ENCODE measurements at places on chromosomes 2 and 18.

DNA sequence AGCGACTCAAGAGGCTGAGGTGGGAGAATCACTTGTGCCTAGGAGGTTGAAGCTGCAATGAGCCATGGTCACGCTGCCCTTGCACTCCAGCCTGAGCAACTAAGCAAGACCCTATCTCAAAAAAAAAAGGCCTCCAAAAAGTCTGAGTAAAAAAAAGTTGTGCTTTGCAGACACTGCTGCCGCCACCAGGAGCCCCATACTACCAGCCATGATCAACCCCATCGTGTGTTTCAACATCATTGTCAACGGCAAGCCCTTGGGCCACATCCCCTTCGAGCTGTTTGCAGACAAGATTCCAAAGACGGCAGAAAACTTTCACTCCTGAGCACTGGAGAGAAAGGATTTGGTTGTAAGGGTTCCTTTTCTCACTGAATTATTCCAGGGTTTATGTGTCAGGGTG lies 137.1 kb downstream of the INO80D start:
- no peak for DNase-seq

GRCh38 chr2:7022492-7023385 lies 105.5 kb downstream of the RNF144A start:
- no peak for DNase-seq

DNA sequence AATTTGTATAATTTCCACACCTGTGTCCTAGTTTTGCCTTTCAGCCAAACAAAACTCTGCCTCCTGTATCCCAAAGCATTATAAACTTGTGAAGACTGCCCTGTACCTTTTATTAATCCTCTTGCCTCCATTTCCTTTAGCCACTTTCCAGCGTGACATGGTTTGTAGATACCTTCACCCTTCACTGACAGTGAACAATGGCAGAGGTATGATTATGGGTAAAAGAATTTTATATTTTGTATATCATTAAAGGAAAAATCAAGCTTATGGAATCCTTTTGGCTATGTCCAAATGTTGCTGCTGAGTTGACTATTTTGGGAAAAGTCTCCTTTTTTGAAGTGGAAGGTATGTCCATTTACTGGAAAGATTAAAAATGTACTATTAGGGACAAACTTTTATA lies 251.7 kb downstream of the HNMT start:
- no peak for DNase-seq

DNA sequence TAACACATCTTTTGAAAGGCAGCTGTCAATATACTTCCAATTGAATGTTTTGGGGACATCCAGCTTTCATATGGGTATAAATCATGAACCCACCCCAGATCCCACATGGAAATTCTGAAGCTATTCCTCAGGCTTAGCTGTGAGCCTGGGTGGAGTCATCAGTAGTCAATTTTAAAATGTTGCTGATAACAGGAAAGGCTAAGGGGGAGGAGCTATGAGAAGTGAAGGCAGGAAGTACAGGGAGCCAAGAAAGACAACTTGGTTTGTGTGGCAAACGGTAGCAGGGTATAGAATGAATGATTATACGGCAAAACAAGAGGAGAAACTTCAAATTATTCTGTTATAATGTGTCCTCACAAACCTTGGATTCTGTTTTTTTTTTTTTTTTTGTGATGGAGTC lies 108.6 kb downstream of the QPCT start:
- DNase-seq: no peak

- no peak for DNase-seq
Observed at GRCh38 chr18:41226911-41227310, 728.1 kb upstream of the PIK3C3 start.

GRCh38 chr2:201118121-201118960 lies 2.4 kb downstream of the CFLAR start:
- DNase-seq: peak; percentile 80

- no peak for DNase-seq
Observed at GRCh38 chr2:36478332-36478738, 119.6 kb downstream of the FEZ2 start.

GRCh38 chr2:47620770-47621437 lies 162.0 kb upstream of the MSH6 start:
- DNase-seq: no peak

DNA sequence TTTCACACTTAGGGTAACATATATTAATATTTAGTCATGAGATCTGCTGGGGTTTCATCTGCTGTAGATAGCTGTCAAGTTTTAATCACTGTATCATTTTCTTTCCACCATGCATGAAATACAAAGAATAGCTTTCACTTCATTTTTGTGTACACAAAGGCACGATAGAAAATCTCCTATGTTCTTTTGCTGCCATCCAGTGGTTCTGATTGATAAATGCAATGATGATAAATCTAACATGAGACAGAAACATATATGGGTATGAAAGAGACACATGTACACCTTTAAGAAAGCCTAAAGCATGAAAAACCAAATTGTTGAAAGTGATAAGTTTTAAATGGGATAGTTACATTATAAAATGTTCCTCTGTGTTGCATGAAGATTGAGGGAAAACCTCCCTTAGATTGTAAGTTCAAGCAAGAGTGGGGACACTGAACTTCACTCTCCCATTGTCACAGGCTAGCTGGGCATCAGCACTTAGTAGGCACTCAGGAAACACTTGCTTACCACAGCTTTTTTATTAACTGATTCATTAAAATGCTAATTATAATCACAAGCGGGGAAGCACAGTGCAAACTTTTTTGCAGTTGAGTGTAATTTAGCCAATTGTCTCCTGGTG lies 31.2 kb downstream of the C1D start:
- no peak for DNase-seq

DNA sequence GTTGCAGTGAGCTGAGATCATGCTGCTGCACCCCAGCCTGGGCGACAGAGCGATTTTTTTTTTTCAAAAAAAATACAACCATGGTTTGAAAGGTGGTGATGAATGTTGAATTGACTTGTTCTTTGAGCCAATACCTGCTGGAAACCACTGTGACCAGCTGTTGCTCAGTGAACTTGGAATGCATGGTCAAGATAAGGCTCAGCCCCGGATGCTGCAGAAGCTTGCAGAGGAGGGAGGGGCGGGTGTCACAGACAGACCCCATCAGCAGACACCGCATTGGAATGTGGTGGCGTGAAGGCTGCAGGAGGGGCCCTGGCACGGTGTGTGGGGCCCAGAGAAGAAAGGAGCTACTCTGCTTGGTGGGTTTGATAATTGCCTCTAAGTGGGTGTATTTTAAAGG lies 91.6 kb downstream of the ITGB1BP1 start:
- no peak for DNase-seq

DNA sequence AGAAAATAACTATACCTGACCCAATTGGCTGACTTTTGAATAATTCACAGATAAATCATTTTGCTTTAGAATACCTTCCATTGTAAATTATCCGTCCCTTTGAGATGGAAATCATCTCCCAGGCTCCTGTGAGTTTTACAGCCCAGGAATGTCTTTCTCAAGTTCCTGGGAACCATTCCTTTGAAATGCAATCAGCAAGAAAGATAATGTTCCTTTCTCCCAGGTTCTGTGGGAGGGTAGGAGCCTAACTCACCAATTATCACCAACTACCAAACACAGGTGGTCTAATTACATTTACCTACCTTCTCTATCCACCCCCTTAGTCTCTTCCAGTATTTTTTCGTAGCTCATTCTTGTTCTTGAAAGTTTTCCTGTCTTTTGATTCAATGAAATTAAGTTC lies 1016.0 kb downstream of the SOCS6 start:
- no peak for DNase-seq

DNA sequence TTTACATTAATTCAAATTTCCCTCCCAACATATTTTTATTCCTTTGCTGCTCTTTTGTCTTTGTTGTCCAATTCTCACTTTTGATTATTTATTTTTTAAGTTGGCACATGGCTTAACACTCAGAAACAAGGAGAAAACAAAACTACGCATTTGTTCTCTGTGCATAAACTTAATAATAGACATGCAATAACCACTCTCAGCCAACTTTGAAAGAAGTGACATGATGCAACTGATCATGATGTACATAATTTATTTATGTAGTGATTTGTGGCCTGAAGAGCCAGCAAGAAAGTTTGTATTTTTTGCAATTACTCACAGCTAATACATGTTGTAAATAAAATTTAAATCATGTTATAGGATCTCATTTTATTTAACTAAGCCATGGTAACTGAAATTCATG lies 942.8 kb upstream of the PIK3C3 start:
- no peak for DNase-seq

All from activated T-cell treated with anti-CD3 and anti-CD28 coated beads for 24 hours (primary cell).